Activated CD4-positive, alpha-beta memory T cell treated with anti-CD3 and anti-CD28 coated beads for 36 hours (primary cell): ENCODE measurements at places on chromosomes 1 and 21. TPM values are rescaled to one million over a fixed set of nuclear protein-coding genes. Genes with fewer than 3 reads are reported as not detected.

DNA sequence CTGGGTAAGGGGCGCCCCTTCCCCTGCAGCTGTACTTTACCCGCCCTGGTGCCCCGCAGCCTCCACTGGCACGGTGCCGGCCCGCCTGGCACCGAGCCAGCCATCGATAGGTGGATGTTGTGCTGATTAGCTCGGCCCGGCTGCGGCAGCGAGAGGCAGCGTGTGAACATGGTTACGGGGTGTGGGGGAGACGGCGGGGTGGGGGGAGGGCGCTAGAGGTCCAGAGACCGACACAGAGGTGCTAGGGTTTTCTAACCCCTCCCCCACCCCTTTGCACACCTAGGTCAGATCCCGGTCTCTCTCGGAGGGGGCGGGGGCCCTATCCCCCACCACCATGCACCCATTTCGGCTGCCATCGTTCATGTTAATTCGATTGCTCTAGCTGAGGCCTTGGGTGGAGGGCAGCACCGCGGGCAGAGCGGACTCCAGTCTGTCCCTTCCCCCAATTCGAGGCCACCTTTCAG is 6.7 kb downstream of the EFNA4 start:
- H3K4me1 ChIP-seq: peaks cover 16% of the 10 kb centered on the region
- no peak overlapping the region for H3K27ac ChIP-seq
- H3K27me3 ChIP-seq: no peaks in the 10 kb centered on the region
- H3K36me3 ChIP-seq: peaks cover 5% of the 10 kb centered on the region
- no peak overlapping the region for H3K4me3 ChIP-seq
- DNase-seq: no peak

DNA sequence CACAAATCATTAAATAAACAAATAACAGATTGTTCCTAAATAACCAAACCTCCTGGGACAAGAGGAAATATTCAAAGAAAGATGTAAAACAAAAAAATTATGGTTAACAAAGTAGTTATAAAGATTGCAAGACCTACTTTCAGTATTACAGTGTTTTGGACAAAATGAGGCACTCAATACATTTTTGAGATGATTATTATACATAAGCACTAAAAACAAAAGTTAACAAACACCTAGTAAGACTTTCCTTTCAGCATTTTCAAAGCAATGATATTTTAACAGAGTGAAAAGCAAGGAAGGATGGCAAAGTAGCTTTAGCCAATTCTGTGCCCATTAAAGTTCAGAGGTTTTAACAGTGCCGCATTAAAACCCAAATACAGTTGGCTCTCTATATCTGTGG is 17.2 kb downstream of the OMA1 start:
- no peak for DNase-seq
- H3K36me3 ChIP-seq: peaks cover 5% of the 10 kb centered on the region
- H3K4me3 ChIP-seq: no peak overlapping the region
- H3K4me1 ChIP-seq: peaks cover 16% of the 10 kb centered on the region

GRCh38 chr1:57820356-57821095 is 396.7 kb upstream of the DAB1 start:
- H3K27ac ChIP-seq: no peak overlapping the region
- no peaks in the 10 kb centered on the region for H3K4me1 ChIP-seq
- H3K27me3 ChIP-seq: no peaks in the 10 kb centered on the region
- DNase-seq: no peak
- no peaks in the 10 kb centered on the region for H3K36me3 ChIP-seq

GRCh38 chr1:110138956-110139355 is 11.3 kb upstream of the SLC6A17 start:
- peaks cover 8% of the 10 kb centered on the region for H3K4me1 ChIP-seq
- no peak overlapping the region for H3K4me3 ChIP-seq
- no peak overlapping the region for H3K27ac ChIP-seq
- H3K27me3 ChIP-seq: peaks cover 24% of the 10 kb centered on the region
- H3K36me3 ChIP-seq: no peaks in the 10 kb centered on the region

The FCRL1 gene
- total RNA-seq: not detected
